ENCODE measurements at places on chromosomes 6 and 20.

DNA sequence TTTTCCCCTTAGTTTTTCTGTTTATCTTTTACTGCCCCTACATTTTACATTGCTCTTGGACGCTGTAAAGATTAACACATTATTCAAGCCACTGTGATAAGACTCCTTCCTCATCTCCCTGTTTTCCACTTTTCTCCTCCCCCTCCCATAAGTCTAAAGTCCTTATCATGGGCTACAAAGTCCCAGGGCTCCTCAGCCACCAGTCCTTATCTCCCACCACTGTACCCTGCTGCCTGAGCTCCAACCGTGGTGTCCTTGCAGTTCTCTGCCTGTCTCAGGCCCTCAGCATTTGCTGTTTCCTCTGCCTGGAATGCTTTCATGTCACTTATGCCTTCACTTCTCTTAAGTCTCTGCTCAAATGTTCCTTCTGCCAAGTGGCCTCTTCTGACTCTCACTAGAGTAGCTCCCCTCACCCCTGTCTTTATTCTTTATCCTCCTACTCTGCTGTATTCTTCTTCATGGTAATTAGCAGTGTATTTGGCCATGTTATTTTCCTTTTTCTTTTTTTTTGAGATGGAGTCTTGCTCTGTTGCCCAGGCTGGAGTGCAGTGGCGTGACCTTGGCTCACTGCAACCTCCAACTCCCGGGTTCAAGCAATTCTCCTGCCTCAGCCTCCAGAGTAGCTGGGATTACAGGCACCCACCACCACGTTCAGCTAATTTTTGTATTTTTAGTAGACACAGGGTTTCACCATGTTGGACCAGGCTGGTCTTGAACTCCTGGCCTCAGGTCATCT is 10.8 kb upstream of the LATS1 start:
- DNase-seq: no peak

DNA sequence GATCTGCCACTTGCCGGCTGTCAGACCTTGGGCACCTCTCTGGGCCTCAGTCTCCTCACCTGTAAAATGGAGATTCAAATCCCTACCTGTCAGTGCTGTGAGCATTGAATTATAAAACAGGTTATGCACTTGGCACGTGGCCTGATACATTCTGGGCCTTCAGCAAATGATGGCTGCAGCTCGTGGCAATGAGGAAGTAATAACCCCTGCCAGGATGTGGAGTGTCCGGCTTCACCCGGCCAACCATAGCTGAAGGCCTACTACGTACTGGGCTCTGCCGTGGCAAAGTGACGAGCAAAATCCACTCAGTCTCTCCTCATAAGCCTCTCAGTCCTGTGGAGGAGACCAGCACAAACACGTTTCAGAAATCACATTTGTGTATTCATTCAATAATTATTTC is 10.9 kb upstream of the VSTM2L start:
- no peak for DNase-seq

DNA sequence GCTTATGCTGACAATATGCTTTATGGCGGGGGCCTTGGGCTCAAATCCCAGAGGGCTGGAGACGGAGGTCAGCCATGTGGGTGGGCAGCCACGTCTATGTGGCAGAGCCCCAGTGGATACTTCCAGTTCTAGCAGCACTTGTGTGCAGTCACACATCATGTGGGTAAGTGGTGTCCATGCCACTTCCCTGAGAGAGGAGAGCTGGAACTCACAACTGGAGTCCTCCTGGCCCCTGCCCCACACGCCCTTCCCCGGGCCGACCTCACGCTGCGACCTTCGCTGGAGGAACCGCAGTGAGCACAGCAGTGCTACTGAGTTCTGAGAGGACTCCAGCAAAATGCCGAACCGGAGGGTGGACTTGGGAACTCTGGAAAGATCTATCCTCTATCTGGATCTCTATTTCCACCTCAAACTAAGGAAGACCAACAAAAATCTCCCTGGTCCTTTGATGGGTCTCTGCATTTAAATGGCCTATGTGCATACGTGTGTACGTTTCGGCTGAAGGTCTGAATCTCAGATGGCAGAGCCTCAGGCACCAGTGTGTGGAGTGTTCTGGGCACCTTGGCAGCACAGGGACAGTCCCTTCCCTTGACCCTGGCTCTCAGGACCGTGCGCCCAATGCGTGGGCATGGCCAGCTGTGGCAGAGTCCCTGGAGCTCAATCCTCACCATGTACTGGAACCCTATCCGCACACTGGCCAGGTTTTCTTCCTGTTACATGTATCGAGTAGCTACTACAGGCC is 55.4 kb downstream of the GNAS-AS1 start:
- DNase-seq: no peak

DNA sequence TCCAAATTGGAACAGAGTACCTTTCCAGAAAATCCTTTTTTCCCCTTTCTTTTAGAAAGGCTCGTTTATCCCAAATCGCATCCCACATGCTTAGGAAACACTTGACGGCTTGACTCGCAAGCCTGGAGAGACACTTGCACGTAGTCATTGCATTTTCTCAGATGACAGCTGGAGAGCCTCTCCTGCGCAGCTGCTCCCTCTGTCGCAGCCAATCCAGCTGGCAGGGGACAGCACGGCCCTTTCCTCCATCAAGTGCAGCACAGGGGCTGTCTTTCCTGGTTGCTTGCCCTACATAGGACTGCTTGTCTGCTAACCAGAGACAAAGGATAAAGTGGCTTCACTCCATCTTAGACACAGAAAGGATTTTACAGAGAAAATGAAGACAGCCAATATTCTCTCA is 77.6 kb upstream of the RGS17 start:
- DNase-seq: no peak

GRCh38 chr20:62241506-62241905 is 3.2 kb downstream of the OSBPL2 start:
- no peak for DNase-seq

DNA sequence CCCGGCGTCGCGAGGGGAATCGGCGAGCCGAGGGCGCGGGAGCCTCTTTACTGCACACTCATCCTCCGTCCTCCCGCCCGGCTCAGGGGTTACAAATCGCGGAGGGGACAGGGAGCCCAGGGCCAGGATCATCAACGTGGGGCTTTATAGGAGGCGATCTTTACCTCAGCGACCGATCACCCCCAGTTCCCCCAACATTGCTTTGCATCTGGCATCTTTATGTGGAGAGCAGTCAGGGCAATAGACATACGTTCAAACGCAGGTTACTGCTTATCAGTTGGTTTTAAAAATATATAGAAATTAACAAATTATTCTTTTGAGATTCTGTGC is 634 bp downstream of the HSF2 start:
- DNase-seq: no peak

GRCh38 chr20:63249891-63250290 is 4.4 kb downstream of the NKAIN4 start:
- DNase-seq: no peak

- DNase-seq: no peak
Observed at GRCh38 chr6:54361188-54361587, 52.9 kb downstream of the TINAG start.

- no peak for DNase-seq
Observed at GRCh38 chr6:15305909-15306308, 60.0 kb downstream of the JARID2 start.

DNA sequence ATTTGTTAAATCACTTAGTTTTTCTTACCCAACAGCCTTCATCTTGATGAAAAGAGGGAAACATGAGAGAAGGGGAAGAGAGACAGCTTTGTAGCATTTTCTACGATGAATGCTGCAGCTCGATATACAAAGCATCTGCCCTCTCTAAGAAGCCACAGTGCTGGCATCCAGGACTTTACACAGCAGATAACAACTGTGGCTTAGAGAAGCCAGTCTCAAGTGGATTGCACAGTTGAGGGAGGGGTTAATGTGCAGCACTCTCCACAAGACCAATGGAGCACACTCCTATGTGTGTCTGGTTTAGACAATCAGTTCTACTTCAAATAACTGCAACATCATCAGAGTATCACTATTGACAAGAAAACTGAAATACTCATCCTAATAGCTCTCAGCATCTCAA is 5.8 kb downstream of the C6orf120 start:
- DNase-seq: no peak

DNA sequence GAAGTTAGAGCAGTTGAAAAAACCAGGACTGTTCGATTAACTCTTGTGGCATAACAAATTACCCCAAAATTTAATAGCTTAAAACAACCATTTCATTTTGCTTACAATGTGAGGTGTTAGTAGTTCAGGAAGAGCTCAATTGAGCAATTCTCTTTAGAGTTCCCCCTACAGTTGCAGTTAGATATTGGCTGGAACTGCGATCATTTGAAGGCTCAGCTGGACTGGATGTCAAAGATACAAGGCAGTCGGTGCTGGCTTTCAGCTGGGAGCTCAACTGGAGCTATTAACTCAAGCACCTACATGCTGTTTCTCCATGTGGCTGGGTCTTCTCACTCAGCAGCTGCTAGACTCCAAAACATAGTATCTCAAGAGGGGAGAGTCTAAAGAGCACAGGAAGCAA is 96.0 kb upstream of the LOC128125822 start:
- no peak for DNase-seq

GRCh38 chr6:84606860-84607259 is 157.5 kb downstream of the TBX18 start:
- DNase-seq: no peak

- DNase-seq: no peak
Observed at GRCh38 chr20:17471606-17472187, 59.5 kb downstream of the BFSP1 start.

DNA sequence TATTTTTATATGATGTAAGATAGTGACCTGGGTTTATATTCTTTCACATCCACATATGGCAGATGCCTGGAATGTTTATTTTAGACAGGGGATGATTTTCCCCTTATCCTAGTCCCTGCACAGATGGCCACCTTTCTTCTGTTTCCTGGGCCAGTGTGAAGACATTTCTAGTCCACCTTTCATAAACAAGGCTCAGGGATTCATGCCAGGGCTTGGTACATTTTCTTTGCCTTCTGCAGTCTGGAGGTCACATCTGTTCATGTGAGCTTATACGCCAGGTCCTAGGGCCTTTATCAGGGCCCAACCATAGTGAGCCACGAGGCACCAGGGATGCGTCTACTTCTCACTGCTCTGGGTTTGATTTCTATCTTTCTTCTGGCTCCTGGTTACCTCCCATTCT is 38.0 kb upstream of the ERVFRD-1 start:
- no peak for DNase-seq

GRCh38 chr20:58452667-58453255 is 62.4 kb downstream of the APCDD1L start:
- no peak for DNase-seq

- DNase-seq: no peak
Observed at GRCh38 chr6:11835065-11835464, 56.5 kb upstream of the ADTRP start.

DNA sequence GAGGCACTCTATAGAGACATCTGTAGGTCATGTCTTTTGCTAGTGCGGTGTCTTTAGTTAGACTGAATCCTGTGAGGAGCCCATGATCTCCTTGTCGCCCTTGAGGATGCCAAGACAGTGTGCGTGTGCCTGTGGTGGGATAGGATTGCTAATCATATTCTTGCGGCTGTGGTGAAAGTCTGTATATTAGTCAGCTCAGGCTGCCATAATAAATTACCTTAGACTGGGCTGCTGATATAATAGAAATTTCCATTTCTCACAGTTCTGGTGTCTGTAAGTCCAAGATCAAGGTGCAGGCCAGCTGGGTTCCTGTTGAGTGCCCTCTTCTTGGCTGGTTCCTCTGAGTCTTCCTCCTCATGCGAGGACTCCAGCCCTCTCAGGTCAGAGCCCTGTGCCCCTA is 141.2 kb downstream of the JARID2 start:
- no peak for DNase-seq

GRCh38 chr6:148608199-148608951 is 138.5 kb upstream of the UST start:
- no peak for DNase-seq

- DNase-seq: no peak
Observed at GRCh38 chr20:36856691-36857635, 19.0 kb upstream of the TLDC2 start.

DNA sequence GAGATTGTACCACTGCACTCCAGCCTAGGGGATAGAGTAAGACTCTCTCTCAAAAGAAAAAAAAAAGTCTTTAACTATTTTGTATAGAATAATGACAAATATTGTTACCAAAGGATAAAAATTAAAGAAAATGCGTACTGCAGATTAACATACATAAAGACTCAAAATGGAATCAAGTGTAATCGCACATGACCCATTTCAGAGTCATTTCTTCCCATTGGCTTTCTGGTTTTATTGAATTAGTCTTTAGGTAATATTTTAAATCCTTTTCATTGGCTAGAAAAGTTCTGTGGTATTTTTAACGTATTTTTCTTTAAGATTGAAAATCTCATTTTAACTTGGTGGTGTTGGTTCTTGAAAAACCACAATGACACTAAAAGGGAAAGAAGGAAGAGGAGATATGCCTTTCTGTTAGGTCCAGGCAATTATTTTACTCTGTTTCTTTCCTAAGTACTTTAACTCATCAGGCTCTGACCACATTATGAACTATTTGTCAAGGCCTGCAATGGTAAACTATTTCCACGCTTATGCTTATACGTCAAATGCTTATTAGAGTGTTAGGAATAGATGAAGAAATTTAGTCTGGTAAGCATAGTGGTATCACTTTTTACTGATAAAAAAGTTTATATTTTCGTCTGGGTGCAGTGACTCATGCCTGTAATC is 52.3 kb downstream of the PLEKHG1 start:
- DNase-seq: no peak

GRCh38 chr6:158780246-158780884 is 38.8 kb downstream of the EZR start:
- DNase-seq: no peak

DNA sequence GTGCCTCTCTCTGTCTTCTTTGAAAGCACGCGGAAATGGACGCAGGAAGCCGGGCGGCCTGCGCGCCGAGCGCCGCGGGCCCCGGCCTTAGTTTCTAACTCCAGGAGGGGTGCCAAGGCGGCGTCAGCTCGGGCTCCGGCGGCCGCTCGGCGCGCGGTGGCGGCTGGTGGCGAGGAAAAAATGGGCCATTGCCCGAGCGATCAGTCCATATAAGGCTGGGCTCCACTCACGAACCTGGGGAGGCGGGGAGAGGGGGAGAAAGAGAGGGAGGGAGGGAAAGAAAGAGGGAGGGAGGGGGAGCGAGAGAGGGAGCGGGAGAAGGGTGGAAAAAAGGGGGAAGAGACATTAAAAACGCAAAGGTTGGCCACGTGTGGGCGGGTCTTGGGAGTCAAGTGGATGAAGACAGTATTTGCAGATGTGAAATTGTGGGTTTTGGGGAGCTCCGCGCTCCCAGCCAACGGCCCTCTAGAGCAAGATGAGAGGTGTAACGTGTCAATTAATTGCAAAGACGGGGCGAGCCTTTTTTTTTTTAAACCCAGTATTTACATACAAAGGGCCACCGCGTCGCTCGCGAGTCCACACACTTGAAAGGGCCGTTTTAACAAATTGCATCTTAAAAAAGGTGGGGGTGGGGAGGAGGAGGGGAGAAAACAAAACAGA is at the start of gene NKX2-2:
TSS of gene NKX2-2 (minus strand) at position 184 of the 660 bp plus-strand sequence. CDS start 395 bp downstream, outside the sequence.
- no peak for DNase-seq

- no peak for DNase-seq
Observed at GRCh38 chr6:71404145-71404966, 115.7 kb downstream of the OGFRL1 start.

DNA sequence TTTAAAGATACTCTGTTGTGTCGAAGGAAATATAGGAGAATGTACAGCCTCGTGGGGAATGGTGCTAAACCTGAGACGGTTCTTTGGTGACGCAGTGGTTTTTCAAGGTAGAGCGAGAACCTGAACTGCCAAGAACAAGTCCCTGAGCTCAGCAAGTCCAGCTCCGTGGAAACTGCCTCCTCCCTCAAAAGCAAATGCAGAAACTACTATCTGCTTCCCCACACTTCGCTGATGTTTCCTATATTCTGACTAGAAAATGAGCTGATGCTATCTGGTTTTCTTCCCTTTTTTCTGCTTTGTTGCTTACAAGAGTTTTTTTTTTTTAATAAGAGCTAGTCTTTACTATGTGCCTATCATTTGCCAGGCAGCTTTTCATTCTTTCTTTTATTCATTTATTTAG is 85.3 kb upstream of the LY86 start:
- DNase-seq: no peak
